Renal pelvis (tissue), 12 donors: ENCODE measurements at places on chromosomes 1 and 21. TPM values are rescaled to one million over a fixed set of nuclear protein-coding genes. Genes with fewer than 3 reads are reported as not detected.

Gene RUNX1
- 3.1 TPM for polyA plus RNA-seq

Gene UBXN10
- polyA plus RNA-seq = 6.5 TPM

Gene CATSPERE
- polyA plus RNA-seq = 1.5 TPM

Gene COL16A1
- 56.5 TPM for polyA plus RNA-seq

Gene ZBED6
- 24.2 TPM for polyA plus RNA-seq

Gene SPRR3
- not detected for polyA plus RNA-seq

Gene LCE1F
- polyA plus RNA-seq = not detected

Gene OR10J1
- polyA plus RNA-seq = not detected

Gene RFX5
- polyA plus RNA-seq = 47.1 TPM

Gene NID1
- 183 TPM for polyA plus RNA-seq

Gene ACTA1
- polyA plus RNA-seq = 10.4 TPM

Gene TOMM40L
- 16.5 TPM for polyA plus RNA-seq

Gene CDA
- 4.6 TPM for polyA plus RNA-seq

Gene CYP4Z1
- 0.30 TPM for polyA plus RNA-seq

Gene KCNE2
- polyA plus RNA-seq = 0.81 TPM

Gene METTL25B
- 39.2 TPM for polyA plus RNA-seq

Gene THEMIS2
- 4.5 TPM for polyA plus RNA-seq

Gene KRTAP13-2
- not detected for polyA plus RNA-seq

Gene FAM89A
- 16.8 TPM for polyA plus RNA-seq

Gene TMEM234
- polyA plus RNA-seq = 31.9 TPM

Gene SPRR5
- polyA plus RNA-seq = not detected

Gene C1orf87
- polyA plus RNA-seq = 0.16 TPM

Gene PRKACB
- polyA plus RNA-seq = 46.9 TPM

Gene ADAMTS4
- polyA plus RNA-seq = 0.86 TPM
